ENCODE measurements at places on chromosomes 7 and 10.
A peak's percentile ranks its signal among the peaks of the same experiment; 100 is the strongest.

DNA sequence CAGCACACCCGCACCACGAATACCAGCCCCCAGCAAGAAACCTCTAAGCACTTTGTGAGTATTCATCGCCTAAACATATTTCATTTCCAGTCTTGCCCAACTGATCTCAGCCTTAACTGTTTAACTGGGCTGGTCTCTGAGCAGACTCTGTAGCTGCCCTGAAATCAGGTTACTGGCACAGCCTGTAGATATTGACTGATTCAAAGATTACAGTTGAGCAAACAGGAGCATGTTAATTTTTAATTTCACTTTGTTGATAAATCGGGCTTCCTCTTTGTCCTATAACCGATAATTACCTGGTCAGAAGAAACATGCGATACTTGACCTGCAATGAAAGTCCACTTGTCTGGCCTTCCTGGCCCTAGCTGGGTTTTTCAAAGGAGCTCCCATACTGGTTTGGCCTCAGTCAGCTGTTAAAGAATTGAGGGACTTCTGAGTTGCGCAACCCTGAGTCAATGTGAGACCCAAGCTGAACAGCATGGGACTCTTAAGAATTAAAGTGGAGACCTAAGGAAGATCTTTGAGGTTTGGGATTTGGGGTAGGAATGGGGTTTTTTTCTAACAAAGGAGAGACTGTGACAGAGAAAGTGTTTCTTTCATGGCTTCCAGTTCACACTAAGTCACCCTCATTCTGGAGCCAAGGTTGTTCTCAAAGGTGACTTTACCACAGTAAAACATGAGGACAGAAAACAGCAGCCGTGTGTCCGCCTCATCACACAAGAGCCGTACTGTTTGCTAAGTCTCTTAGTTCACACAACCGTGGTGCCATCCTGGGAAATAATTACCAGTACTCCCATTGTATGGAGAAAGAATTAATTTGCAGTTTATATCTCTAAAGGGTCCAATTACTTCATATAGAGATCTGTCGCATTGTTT lies 75.9 kb downstream of the PPP1R3C start:
- no peak for DNase-seq

DNA sequence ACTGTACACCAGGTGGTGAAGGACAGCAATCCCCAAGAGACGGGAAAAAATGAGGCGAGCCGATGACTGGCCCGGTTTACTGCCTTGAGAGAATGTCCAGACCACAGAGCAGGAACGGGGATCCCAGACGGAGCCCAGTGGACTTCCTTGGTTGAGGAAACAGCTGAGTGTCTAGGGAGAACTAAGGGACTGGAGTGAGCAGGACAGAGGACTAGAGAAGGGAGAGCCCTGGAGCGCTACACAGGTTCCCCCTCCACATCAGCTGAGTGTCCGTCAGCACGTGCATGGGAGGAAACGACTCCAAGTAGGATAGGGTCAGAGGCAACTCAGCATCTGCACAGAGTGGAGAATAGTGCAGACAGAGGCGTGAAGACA lies 7.1 kb upstream of the WDR86 start:
- no peak for DNase-seq

DNA sequence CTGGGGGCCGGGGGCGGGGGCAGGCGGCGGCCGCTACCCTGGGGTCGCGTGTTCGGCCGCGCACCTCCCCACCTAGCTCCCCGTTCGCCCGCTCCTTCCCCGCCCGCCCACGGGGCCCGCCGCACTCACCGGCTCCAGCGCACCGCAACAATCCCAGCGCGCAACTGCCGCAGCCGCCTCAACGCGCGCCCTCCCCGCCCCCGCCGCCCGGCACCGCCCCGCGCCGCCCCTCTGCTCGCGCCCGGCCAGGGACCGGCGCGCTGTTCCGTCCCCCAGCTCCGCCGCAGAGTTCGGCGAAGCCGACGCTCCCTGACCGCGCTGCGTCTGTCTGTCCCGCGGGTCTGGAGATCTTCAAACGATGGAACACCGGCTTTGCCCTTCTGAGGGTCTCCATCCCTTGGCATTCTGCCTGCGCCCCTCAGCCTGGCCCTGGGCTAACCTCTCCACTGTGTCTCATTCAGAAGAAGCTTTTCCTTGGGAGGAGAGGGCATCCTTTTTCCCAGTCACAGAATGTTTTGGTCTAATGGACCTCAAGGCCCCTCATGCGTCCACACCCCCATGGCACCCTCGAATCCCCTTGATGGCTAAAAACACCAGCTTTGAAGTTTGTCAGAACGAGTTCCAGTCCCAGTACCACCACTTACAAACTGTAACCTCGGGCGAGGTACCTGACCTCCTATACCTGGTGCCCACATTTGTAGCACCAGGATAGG lies at the start of gene NT5C2:
TSS of gene NT5C2 (minus strand) at position 166 of the 713 bp plus-strand sequence. CDS start 18,314 bp downstream, outside the sequence.
- DNase-seq = peak; percentile 96

DNA sequence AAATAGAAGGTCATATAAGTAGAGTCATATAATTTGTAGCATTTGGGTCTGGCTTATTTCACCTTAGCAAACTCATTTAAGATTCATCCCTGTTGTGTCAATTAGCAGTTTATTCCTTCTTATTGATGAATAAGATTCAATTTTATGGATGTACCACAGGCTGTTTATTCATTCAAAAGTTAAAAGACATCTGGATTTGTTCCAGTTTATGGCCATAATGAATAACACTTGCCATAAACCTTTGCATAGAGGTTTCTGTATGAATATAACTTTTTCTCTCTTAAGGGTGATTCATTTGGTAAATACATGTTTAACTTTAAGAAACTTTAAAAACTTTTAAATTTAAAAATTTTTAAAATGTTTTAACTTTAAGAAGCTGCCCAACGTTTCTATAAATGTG lies 66.4 kb downstream of the CPED1 start:
- DNase-seq = no peak

GRCh38 chr7:19202599-19202998 lies 57.4 kb upstream of the FERD3L start:
- no peak for DNase-seq

GRCh38 chr7:155792315-155792960 lies 19.8 kb downstream of the SHH start:
- no peak for DNase-seq

GRCh38 chr7:16586081-16586874 lies 59.3 kb downstream of the ANKMY2 start:
- DNase-seq = no peak

GRCh38 chr7:115146148-115146547 lies 224.3 kb downstream of the MDFIC start:
- no peak for DNase-seq

GRCh38 chr10:125626671-125627070 lies 56.3 kb downstream of the TEX36 start:
- DNase-seq = no peak

DNA sequence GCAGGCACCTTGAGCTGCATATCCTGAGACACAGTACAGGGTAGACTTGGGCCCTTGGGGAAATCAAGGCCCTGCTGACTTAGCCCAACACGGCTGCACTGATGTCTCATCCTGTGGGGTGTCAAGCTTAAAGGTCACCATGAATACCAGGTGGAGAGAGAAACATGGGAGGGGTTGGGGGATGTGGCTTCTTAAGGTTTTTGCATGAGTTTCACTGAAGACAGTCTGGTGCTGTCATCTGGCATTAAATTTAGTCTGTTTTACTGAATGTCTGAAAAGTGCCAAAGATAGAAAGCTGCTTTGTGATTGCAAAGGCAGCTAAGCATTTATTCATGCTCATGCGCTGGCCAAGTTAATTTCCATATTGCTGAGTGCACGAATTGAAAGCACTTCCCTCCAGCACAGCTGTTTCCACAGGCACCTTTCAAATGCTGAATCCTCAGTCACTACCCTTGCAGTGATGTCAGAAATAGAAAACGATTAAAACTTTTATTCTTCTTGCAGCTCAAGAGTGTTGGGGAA lies 102.1 kb downstream of the OSBPL3 start:
- DNase-seq = no peak

DNA sequence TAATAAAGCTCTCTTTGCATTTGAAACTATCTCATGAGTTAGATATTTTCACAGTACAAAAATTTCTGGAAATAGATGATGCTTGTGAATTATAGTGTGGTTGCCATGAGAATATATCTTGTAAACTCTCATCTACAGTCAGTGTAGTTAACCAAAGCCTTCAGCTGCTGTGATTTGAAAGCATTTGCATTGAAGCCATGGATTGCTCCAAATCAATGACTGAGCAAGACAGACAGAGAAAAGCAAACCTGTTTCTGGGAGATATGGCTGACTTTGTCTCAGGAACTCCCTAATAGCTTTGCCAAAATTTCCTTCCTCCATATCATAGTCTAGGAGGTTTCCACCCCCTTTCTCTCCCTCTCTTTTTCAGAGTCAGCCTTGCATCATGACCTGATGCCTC lies 955.3 kb downstream of the REEP3 start:
- no peak for DNase-seq

GRCh38 chr10:90192825-90193224 lies 491.4 kb downstream of the KIF20B start:
- no peak for DNase-seq

GRCh38 chr7:41826641-41827040 lies 123.8 kb upstream of the INHBA start:
- no peak for DNase-seq

DNA sequence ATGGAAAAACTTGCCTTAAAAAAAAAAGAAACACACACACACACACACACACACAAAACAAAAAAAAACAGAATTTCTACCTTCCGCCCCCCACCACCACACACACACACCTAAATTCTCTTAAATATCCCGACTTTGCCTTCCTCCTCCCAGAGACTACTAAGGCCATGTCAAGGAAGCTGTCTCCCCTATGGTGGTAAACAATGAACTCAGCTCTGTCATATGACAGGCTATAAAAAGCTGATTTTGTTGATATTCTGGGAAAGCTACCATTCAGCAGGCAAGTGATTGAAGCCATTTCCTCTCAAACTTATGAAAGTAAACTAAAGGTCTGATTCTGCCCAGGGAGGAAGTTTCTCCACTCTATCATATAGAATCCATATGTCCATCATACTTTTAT lies 471.0 kb downstream of the GFRA1 start:
- no peak for DNase-seq

- DNase-seq = no peak
These were observed 147.1 kb downstream of the RNF216 start for GRCh38 chr7:5634107-5634950.

DNA sequence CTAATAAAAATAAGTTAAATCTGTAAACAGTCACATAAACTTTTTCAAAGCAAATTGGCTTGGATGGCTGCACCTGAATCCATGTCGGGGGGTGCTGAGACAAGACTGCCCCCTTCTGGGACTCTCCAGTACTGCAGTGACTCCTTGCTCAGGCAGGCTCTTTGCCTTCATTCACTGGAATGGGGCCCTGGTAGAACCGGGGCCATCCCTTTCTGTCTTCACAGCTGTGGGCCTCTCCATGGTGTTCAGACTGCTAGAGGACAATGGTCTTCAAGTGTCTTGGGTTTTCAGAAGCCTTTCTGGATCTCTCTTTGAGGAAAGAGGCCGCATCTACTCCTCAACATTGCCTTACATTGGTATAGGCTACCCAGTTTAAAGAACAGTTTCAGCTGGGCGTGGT lies 16.1 kb upstream of the IMPDH1 start:
- no peak for DNase-seq

- no peak for DNase-seq
These were observed 5.8 kb downstream of the MTPN start for GRCh38 chr7:135971366-135971725.

- DNase-seq = no peak
These were observed 4.9 kb downstream of the PKD2L1 start for GRCh38 chr10:100325158-100325557.

- no peak for DNase-seq
These were observed 488.5 kb downstream of the MDFIC start for GRCh38 chr7:115410434-115410820.

DNA sequence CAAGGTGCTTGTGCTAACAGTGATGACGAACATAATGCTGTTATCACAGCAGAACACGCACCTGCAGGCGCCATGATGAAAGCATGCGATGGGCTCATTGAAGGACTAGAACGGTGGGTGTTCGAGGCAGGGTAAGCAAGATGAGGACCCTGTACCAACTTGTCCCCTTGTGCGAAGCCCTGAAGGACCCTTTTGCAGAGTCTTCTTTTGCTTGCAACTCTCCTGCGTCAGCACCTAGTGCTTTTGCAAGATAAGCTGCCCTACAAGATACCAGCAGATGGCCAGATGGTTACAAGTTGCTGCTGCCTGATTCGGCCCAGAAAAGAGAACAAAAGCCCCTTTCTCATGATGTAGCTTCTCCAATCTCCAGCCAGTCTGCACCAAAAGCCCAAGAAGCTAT lies 4.2 kb upstream of the IL15RA start:
- DNase-seq = no peak

GRCh38 chr7:121016966-121017365 lies 28.5 kb downstream of the CPED1 start:
- DNase-seq = no peak

Data from mesenteric fat pad (tissue), 1 donor.